ENCODE measurements at places on chromosomes 4 and X.

- DNase-seq, result no peak
Observed at GRCh38 chr4:183426507-183426906, 17.9 kb upstream of the CDKN2AIP start.

DNA sequence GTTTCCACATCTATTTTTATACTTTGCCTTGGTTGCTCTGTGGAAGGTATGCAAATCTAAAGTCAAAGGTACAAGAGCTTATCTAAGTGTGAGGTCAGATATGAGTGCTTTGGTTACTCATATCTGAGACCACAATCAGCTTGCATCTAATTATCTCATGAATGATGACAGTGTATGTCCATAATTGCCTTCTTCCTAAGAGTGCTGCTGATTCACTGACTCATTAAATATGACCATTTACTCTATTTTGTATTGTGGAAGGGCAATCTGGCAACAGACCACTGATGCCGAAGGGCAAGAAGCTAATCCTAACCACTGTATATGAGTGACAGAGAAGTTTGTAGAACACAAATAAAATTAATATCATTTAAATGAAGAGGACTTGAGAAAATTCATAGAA is 1190.2 kb upstream of the AGA start:
- peak; percentile 8 for DNase-seq

DNA sequence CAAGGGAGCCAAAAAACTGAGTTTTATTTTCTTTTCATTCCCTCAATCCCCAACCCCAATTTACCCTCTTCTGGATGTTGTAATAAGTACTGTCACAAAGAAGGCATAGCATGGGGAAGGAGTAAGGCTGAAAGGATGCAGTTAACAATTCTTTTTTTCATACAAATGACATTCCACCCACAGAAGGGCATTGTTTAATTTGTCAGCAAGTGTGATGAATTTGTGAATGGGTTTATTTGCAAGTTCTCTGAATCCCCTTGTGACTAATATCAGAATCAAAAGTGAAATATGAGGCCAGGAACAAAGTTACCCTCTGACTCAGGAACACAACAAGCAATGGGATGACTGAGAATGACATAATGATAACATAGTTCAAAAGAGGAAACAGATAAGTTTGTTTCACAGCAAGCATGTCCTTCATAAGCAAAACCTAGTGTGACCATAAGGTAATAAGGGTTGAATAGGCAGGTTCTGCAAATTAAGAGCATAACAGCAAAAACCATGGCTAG is 2.1 kb downstream of the GEMIN8 start:
- DNase-seq, result peak; percentile 91

GRCh38 chr4:118351851-118352827 is 664 bp downstream of the PRSS12 start:
- peak; percentile 15 for DNase-seq

All from RKO (cell line).